ENCODE measurements at places on chromosomes 12 and 14.

DNA sequence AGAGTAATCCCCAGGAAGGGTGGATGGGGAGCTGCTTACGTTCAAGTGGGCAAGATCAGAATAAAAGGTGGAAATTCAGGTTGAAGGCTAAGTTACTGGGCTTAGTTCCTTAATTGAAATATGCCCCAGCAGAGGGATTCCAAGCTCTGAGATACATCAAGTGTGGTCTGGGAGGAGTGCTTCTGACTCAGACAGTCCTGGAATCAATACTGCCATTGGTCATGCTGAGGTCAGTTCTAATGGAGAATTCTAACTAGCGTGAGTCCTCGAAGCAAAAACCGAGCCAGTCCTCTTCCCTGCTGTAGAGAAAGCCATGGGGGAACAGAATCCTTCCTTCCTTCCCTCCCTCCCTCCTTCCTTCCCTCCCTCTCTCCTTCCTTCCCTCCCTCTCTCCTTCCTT, 39.9 kb downstream of the NOS1 start:
- no peak for DNase-seq

GRCh38 chr12:52755533-52755932, 21.6 kb downstream of the KRT76 start:
- no peak for DNase-seq

- peak; percentile 59 for DNase-seq
These were observed at the start of gene LRFN5 for GRCh38 chr14:41606532-41607303. LRFN5 (plus strand) TSS chr14:41606876.

GRCh38 chr12:97275728-97276590, 186.6 kb upstream of the RMST start:
- DNase-seq, result no peak

DNA sequence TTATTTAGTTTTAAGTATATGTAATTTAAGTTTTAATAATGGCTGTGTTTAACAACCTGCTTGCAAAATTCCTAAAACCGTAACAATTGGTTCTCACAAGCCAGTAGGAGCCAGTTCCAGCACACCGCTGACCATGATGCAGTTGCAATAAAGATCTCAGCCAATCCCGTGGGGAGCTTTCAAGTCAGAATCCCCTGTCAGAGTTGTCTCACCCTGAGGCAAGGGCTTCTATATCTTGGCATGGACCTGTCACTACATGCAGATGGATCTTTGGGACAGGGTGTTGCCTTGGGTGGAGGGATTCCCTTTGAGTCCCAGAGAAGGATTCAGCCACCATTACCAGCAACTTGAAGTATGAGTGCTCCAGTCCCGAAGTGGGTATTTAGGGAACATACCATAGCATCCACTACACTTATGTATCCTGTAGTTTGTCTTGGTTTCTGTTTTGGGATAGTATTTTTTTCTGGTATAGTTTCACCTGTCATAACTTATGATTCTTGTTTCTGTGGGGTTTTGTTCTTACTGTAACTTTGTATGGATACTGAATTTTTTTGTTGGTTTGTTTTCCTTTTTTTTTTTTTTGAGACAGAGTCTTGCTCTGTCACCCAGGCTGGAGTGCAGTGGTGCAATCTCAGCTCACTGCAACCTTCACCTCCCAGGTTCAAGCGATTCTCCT, 30.1 kb upstream of the LIMA1 start:
- no peak for DNase-seq

DNA sequence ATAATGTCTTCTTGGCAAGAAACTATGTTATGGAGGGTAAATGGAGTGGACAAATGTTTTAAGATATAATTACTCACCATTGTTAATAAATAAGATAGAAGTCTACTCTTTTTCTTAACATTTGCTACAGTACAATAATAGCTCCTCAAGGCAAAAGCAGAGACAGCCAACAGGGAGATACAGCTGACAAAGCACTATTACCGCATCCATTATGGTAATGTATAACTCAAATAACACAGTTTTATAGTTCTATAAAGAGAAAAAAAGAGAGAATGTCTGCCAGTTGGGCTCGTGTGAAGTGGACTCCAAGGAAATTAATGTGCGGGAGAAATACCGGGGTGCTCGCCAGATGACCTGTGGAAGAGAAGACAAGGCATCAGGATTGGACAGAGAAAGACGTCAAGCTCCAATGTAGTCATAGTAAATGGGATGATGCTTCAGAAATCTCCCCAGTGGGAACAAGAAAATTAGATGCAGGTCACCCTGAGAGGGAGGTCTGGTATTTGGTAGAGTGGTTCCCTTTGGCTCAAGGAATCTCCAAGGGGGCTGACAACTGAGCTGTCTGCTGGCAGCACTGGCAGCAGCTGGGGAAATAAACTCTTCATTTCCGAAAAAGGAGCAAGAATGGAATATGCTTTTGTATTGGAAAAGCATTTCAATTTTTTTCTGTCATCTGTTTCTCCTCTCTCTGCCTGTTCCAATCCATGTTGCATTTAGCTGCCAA, 343.9 kb downstream of the LRFN5 start:
- DNase-seq, result no peak

DNA sequence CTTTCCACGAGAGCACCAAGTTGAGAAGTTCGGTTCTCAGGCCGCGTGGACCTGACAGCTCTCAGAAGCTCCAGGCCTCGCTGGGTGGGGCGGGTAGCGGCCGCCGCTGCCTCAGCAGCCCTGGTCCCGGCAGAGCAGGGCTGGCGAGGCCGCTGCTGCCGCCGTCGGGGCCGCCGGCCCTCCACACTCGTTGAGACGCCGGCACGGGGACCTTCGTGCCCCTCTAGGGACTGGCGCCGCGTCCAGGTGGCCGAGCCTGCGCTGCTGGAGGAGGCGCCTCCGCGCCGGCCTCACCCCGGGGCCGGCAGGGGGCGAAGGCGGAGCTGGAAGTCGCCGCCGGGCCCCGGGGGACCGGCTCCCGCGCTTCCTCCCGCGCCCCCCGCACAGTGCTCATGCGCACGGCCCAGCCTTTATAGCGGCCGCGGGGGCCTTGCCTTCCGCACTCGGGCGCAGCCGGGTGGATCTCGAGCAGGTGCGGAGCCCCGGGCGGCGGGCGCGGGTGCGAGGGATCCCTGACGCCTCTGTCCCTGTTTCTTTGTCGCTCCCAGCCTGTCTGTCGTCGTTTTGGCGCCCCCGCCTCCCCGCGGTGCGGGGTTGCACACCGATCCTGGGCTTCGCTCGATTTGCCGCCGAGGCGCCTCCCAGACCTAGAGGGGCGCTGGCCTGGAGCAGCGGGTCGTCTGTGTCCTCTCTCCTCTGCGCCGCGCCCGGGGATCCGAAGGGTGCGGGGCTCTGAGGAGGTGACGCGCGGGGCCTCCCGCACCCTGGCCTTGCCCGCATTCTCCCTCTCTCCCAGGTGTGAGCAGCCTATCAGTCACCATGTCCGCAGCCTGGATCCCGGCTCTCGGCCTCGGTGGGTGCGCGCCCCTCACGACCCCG, at the start of gene COCH:
Gene COCH, plus strand, starts transcription at position 440 of the 879 bp plus-strand sequence. Its CDS starts 380 bp downstream, at position 820.
- peak; percentile 48 for DNase-seq

- DNase-seq, result no peak
These were observed 142.8 kb downstream of the DACT1 start for GRCh38 chr14:58780605-58781004.

DNA sequence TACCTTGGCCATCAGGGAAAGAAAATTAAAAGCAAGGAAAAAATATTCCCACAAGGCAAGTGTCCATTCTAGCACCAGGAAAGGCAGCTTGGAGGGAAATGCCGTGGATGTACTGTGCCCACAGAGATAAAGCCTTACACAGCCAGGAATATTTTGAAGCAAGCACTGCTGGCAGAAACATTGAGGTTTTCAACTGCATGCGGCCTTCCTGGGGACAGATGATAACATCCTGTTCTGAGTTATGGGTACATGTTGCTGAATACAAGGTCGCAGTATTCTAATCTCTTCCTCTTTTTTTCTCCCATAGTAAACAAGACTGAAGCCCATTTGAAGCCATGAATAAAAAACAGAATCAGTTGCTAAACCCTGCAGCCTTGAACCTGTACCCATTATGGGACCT, 197.1 kb downstream of the BTG1 start:
- no peak for DNase-seq

- DNase-seq, result no peak
These were observed 84.1 kb upstream of the TBX3 start for GRCh38 chr12:114767906-114768722.

DNA sequence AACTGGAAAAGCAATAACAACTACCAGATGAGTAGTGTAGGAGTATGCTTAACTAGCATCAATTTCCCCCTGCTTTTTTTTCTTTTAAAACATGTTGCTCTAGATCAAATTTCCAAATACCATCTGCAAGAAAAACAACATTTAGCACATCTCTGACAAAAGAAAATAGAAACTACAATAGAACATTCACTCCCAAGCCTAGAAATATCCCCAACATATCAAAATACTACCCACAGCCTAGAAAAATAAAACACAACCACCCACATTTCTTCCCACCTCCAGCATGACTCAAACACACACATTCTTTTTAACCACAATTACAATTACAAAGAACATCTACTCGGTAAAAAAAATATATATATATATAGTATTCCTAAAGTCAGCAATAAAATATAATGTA, 120.0 kb downstream of the PPFIA2 start:
- DNase-seq, result no peak

DNA sequence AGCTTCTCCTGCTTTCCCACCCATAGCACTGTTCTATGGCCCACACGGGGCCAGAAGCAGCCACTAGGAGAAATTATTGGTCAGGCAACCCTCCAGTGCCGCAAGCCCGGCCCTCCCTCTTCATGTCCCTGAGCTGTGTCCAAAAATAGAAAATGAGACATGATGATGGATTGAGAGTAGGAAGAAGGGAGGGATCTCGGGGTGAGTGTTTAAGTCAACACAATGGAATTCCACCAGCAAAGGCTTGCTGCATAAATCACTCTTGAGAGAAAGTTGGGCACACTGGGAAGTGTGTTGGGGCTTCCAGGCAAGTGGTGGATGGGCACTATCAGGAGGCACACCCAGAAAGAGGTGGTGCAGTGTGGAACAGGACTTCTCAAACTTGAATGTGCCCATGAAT, 94.2 kb downstream of the LLPH start:
- DNase-seq, result no peak

- DNase-seq, result no peak
These were observed 102.9 kb downstream of the RASSF9 start for GRCh38 chr12:85733221-85733840.

GRCh38 chr14:53209370-53209769, 56.2 kb upstream of the DDHD1 start:
- DNase-seq, result no peak

- DNase-seq, result no peak
These were observed 82.1 kb upstream of the BDKRB2 start for GRCh38 chr14:96122496-96122895.

GRCh38 chr12:58148405-58148804, 207.0 kb downstream of the ATP23 start:
- no peak for DNase-seq

- no peak for DNase-seq
These were observed 222.1 kb downstream of the NELL2 start for GRCh38 chr12:44653861-44654527.

DNA sequence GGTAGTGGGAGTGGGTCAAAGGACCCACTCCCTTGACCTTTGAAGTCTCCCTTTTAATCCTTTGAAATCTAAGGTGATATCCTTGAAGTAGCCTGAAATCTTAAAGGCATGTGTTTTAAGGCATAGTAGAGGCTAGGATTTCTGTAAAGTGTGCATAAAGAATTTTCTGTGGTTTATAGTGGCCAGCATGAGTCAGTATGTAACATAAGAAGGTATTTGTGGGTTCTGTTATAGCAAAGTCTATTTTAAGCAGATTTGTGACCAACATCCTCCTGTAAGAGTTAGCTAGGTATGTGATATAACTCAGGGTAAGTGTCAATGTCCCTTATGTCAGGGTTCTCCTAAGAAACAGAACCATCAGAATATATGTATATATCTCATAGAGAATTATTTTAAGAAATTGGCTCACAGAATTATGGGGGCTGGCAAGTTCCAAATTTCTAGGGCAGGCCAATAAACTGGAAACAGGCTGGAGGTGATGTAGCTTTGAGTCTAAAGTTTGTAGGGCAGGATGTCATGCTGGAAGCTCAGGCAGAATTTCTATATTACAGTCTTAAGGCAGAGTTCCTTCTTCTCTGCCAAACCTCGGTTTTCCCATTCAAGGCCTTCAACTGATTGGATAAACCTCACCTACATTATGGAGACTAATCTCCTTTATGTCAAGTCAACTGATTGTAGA, 18.7 kb upstream of the EPYC start:
- no peak for DNase-seq

- DNase-seq, result no peak
These were observed 978.1 kb downstream of the GALC start for GRCh38 chr14:87014856-87015255.

DNA sequence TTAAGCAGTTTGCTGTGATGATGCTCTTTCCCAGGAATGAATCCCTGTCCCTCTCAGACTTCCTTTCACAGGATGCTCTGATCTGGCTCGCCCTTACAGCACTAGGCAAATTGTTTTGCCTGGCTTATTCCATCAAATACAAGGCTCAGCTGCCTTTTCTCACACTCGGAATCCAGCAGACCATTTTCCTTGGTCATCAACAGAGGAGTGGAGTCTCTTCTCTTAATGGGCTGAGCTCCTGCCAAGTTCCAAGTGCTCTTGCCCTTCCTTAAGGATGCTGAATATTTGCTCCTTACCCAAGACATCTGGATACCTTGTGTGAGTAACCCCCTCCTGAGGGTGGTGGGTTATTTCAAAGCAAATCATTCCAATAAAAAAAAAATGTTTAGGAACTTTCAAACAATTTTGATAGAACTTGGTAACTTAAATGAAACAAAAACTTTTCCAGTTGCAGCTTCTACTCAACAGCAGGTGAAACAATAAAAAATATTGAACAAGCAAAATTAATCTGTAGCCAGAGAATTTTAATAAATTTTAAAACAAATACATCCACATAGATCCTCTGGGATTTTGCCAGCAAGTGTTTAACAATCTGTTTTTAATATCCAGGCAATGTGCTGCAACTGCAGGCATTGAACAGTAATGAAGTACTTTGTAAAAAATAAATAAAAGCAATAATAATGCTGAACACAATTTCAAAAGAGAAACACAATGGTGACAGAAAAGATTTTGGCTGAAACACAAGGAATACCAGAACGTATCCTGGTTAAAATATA, 264.0 kb upstream of the FAR2 start:
- no peak for DNase-seq

- DNase-seq, result no peak
These were observed 761.2 kb downstream of the NOVA1 start for GRCh38 chr14:25836636-25837035.

- no peak for DNase-seq
These were observed 140.0 kb downstream of the PDE3A start for GRCh38 chr12:20508359-20508758.

- DNase-seq, result no peak
These were observed 3.2 kb upstream of the METTL3 start for GRCh38 chr14:21514341-21514740.

- no peak for DNase-seq
These were observed 20.9 kb downstream of the ACVR1B start for GRCh38 chr12:51972422-51972812.

- no peak for DNase-seq
These were observed 218.5 kb downstream of the SLC6A15 start for GRCh38 chr12:84694116-84694515.

GRCh38 chr14:77043177-77043983, 14.9 kb upstream of the IRF2BPL start:
- DNase-seq, result peak; percentile 71

- DNase-seq, result no peak
These were observed 135.9 kb downstream of the KTN1 start for GRCh38 chr14:55715889-55716288.
